A673 (cell line): ENCODE measurements at places on chromosomes 2 and 18. TPM values are rescaled to one million over a fixed set of nuclear protein-coding genes. Genes with fewer than 3 reads are reported as not detected.

DNA sequence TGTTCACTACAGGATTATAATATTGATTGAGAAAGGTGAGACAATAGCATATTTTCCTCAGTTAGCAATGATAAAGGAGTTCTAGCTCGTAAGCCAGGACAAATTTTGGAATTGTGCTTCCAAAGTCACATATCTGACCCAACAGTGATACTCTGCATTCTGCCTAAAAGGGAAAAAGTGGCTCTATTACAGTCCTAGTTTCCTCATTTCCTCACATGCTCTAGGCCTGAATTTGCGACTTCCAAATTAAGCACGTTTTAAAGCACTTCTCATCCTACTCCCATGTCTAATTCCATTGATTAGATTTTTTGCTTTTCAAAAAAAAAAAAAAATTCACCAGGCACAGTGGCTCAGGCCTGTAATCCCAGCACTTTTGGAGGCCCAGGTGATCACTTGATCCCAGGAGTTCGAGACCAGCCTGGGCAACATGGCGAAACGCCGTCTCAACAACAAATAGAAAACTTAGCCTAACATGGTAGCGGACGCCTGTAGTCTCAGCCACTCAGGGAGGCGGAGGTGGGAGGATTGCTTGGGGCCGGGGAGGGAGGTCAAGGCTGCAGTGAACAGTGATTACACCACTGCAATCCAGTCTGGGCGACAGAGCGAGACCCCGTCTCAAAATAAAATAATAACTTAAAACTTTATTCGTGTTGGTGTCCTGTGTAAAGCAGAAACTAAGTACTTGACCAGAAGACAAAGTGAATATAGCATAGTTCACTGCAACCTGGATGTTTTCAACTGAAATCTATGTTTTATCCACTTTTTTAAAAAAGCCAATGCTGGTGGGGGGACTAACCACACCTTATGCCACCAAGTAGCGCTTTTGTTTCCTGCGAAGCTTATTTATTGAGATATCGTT is 1.5 kb downstream of the ESCO1 start:
- DNase-seq = no peak

GRCh38 chr2:157471078-157471477 is 27.2 kb upstream of the CYTIP start:
- DNase-seq = no peak

DNA sequence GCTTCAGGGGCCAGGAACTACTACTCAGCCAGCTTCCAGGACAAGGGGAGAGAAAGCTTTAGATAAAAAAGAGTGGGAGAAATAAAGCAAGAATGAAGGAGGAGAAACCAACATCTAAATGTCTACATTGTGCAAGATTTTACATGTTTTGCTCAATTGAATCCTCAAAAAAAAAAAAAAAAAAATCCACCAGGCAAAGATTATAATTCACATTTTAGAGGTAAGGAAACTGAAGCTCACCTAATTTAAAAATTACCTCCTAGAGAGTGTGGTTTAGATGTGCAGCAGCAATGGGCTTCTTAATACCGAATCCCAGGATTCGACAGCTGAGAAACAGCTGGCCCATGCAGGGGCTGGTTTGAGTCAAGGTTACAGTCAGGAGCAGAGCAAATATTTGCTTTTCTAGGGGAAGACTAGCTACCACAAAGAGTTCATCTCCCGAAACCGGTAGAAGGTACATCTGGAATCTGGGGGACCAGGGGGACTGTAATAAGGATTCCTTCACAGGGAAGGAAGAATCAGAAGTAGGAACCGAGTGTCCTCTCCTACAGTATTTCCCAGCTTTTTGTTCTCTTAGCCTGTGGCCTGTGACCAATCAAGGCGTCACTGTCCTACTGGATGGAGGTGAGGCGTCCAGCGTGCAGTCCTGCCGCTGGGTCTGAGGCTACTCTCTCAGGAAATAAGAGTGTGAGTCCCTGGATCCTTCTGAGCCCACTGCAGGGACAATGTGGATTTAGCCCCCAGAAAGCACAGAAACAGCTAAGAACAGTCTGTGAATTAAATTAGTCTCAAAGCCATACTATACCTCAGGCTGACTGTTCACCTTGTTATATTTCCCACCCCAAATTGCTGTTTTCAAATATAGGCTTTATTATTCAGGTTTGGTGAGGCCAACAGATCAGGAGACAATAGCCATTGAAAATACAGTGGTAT is 42.3 kb downstream of the IL1R2 start:
- DNase-seq = no peak

- no peak for DNase-seq
Observed at GRCh38 chr2:147623328-147623727, 221.5 kb upstream of the ACVR2A start.

DNA sequence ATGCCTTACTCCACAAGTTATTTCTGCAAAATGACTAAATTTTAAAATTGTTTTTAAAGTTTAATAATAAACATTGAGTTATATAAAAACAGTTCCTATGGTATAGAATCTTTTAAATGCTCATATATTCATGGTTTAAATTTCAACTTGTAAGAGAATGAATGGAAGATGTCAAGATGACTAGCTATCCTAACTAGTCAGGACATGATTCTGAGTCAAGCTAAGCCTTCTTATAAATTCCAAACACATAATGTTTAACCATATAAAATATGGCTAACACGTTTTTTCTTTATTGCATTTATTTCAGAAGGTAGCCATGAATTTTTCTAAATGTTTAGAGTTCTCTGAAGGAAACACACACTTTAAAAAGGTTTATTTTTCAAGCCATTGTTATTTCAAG is 320.4 kb downstream of the CBLN2 start:
- no peak for DNase-seq

The ARMC9 gene
- 14.3 and 14.9 TPM in 2 replicates for total RNA-seq

The CPLX4 gene
- total RNA-seq = not detected in 2 replicates

The WDPCP gene
- 7.9 and 10.5 TPM in 2 replicates for total RNA-seq
